NCI-H748 treated with DMSO at 0.1 percent for 48 hours (cell line): ENCODE measurements at places on chromosomes 1 and 21.

DNA sequence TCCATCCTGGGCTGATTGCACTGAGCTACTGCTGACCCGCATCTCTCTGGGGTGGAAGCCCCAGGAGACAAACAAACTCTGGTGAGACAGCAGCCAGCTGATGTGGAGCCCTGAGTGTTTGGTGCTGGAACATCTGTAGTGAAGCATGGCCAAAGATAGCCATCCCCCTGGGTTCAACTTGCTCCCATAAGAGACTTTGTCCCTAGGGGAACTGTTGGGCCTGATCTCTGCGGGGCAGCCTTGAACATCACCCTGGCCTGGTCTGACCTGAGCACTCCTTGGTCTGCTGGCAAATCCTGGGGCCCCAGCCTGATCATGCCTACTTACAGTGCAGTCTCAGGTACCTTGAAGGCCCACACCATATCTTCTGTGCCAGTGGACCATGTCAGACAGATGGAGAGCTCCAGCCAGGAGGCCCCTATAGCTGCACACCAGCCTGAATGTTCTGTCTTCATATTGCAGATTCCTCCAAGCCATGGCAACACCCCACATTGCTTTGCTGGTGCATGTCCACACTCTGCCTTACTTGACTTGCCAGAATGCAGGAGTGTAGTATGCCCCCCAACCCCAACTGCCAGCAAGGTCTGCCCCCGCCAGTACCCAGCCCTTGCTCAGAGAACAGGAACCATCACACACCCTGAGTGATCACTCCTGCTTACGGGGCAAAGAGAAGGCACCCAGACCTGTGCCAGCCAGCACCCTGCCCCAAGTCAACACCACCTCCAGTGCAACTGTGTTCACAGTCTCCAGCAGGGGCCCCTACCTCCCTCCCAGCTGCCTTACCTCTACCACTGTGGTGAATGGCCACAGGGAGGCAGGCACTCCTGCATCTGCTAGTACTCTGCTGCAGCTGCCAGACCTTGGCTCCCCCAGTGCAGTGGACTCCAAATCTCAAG lies 690.5 kb upstream of the NR5A2 start:
- DNase-seq, result no peak

DNA sequence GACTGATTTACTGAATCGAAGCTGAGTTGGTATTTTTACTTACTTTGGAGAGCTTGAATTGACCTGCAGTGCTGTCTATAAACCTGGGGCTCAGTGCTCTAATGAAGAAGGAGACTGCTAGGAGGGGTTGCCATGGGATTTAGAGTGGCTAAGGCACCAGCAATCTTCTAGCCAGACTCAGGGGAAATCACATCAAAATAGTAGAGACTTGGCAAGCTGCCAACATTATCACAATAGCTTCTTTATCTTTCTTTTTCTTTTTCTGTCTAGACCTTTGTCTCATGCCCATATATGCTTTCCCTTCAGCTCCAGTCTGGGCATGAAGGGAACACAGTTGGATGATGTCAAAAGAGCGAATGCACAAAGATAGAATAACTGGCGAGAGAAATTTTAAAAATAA lies 301.1 kb upstream of the DPYD start:
- peak; percentile 6 for DNase-seq

- no peak for DNase-seq
Observed at GRCh38 chr1:21921100-21921875, 15.8 kb downstream of the HSPG2 start.

- no peak for DNase-seq
Observed at GRCh38 chr1:58994664-58995063, 210.8 kb upstream of the JUN start.

- no peak for DNase-seq
Observed at GRCh38 chr1:41906943-41907342, 11.8 kb downstream of the HIVEP3 start.

GRCh38 chr1:17304151-17304825 lies 3.7 kb upstream of the PADI4 start:
- no peak for DNase-seq

GRCh38 chr1:68051475-68051874 lies 1.0 kb upstream of the DIRAS3 start:
- DNase-seq, result no peak

GRCh38 chr1:12615865-12616708 lies 1.9 kb downstream of the DHRS3 start:
- no peak for DNase-seq

DNA sequence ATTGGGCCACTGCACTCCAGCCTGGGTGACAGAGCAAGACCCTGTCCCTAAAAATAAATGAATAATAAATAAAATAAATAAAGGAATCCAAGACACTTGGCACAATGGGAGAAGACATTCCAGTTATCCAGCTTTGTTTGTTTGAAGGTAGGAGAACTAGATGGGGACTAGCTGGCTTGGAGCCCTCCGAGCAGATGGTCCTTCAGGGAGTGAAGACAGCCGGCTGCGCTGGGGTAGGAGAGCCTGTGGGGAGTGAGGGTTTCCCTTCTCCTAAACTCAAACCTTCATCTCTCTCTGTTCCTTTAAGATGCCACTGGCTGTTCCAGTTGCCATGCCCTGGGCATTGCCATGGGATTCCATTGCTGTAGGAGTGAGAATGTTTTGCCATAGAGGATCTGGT lies 120.6 kb downstream of the NAV1 start:
- DNase-seq, result no peak

- DNase-seq, result no peak
Observed at GRCh38 chr1:39317111-39317510, 112.6 kb downstream of the MACF1 start.

- DNase-seq, result no peak
Observed at GRCh38 chr1:118846443-118846842, 141.7 kb downstream of the TBX15 start.

GRCh38 chr1:238485912-238486209 lies 595.1 kb upstream of the ZP4 start:
- no peak for DNase-seq

- no peak for DNase-seq
Observed at GRCh38 chr1:203282720-203283542, 22.4 kb upstream of the BTG2 start.
